Mesothelial cell of epicardium (in vitro differentiated cells): ENCODE measurements at places on chromosomes 7 and 10.

- no peak for DNase-seq
These were observed 172.3 kb upstream of the ADO start for GRCh38 chr10:62632071-62632809.

DNA sequence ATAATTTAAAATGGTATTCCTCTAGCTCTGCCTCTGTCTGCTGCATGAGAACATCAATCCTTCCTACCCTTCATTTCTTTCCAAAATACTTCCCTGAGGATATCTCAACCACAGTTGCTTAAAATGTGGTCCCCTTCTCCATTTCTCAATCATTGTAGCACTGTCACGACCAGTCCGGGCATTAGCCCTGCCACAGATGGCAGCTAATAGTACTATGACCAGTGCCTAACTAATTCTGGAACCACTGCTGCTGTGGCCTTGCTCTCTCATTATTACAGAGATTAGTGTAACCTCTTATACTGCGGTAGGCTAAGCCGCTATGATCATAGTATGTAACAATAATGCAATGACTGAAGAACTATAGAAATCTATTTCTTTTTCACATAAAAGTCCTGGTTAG is 66.0 kb downstream of the REEP3 start:
- DNase-seq: no peak

- DNase-seq: no peak
These were observed 340.7 kb upstream of the VSTM2A start for GRCh38 chr7:54201501-54201900.

DNA sequence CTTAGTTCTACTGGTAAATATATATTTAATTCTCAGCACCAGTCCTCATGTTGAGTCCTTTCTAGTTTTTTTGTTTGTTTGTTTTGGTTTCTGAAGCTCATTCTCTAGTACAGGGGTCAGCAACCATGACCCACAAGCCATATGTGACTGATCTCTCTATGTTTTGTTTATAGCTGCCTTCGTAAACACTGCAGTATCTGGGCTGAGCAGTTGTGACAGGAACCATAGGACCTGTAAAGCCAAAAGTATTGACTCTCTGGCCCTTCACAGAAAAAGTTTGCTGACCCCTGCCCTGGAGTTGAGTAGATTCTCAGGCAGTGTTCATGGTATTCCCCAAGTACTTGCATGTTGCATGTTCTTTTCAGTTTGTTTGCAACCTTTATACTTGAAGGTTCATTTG is 20.8 kb downstream of the NET1 start:
- no peak for DNase-seq

DNA sequence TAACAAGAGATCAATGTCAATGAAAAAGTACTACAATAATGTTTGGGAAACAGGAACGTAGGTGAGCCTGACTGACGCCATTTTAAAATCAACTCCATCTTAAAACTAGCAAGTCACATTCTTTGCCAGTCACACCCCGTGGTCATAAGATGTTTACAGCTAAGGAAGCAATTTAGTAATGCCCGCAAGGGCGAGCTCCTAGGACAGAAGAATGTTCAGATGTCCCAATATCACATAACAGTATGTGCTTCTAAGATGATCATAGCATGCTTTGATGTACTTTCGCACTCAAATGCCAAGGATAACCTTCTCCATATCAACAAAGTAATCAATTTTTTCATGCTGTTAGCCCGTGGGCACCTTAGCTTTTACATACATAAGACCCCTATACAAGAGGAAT is 113.8 kb upstream of the EGFR start:
- no peak for DNase-seq
